IMR-90 (cell line): ENCODE measurements at places on chromosomes 4 and X.

GRCh38 chr4:10096201-10096977 is 20.2 kb downstream of the WDR1 start:
- DNase-seq = peak; percentile 94

DNA sequence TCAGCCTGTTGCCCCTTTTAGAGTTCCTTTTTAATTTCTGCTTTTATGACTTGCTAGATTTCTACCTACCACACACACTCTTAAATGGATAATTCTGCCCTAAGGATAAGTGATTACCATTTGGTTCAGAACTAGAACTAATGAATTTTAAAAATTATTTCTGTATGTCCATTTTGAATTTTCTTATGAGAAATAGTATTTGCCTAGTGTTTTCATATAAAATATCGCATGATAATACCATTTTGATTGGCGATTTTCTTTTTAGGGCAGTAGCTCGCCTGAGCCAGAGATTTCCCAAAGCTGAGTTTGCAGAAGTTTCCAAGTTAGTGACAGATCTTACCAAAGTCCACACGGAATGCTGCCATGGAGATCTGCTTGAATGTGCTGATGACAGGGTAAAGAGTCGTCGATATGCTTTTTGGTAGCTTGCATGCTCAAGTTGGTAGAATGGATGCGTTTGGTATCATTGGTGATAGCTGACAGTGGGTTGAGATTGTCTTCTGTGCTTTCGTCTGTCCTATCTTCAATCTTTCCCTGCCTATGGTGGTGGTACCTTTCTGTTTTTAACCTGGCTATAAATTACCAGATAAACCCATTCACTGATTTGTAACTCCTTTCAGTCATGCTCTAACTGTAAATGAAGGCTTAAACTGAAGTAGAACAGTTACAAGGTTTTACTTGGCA is 7.8 kb downstream of the ALB start:
- no peak for DNase-seq

- no peak for DNase-seq
These were observed 37.5 kb downstream of the CBR4 start for GRCh38 chr4:168972596-168972995.

- DNase-seq = no peak
These were observed 1143.9 kb downstream of the PDHA2 start for GRCh38 chr4:96983830-96984229.

DNA sequence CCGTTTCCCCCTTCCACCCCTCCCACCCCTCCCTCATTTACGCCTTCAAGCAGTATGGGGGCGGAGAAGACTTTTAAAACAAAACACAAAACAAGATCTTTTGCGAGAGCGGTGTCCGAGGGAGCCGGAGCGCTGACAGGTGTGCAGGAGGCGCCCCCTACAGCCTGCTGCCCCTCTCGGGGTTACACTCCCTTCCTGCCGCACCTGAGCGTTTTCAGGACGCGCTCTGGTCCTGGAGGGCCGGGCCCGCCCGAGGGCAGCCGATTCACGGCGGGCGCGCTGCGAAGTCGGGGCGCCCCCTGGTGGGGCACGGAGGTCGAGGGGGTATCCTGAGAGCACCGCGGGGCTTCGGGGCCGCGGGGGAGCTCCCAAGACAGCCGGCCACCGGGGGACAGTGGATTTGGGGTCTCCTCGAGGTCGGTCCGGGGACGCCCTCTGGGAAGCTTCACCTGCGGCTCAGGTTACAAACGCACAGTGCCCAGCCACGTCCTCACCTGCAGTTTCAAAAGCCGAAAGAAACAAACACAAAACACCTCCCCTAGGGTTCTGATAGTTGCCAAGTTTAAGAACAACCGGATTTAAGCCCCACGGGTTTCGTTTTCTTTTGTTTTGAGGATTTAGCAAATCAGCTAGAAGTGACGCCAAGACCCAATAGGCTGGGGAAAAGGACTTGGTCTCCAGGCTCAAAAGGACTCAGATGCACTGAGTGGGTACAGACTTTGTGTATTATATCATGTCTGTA is 8.0 kb upstream of the NEUROG2 start:
- no peak for DNase-seq

DNA sequence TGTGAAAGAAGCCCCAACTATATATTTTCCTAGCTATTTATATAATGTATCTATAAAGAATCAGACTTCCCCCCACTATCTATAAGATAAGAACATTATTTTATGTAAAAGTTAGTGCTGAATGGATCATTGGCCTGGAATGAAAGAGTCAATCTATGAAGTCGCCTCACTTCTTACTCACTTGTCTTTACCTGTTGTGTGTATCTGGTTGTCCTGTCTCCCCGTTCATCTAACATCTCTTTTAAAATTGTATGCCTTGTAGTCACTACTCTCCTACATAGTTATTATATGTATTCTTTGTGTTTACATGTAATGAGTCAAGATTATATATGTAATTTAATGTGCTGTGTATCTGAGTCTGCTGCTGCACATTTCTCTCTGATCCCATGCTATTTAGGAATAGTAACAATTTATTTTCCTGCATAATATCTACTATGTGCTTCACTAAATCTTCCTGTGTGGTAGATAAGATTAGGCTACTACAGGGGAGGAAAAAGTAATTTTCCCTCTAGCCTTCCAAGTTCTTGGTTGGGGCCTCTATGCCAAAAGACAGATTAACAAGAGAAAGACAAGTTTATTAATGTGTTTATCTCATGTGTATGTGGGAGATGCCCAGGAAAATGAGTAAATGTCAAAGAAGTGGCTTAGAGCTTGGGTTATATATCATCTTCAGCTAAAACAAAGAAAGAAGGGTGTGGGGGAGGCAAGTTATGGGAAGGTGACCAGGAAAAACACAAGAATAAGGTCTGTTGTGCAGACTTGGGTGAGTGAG is 77.6 kb upstream of the FRMPD4 start:
- no peak for DNase-seq

- no peak for DNase-seq
These were observed 113.0 kb downstream of the MMRN1 start for GRCh38 chr4:90007494-90008167.

DNA sequence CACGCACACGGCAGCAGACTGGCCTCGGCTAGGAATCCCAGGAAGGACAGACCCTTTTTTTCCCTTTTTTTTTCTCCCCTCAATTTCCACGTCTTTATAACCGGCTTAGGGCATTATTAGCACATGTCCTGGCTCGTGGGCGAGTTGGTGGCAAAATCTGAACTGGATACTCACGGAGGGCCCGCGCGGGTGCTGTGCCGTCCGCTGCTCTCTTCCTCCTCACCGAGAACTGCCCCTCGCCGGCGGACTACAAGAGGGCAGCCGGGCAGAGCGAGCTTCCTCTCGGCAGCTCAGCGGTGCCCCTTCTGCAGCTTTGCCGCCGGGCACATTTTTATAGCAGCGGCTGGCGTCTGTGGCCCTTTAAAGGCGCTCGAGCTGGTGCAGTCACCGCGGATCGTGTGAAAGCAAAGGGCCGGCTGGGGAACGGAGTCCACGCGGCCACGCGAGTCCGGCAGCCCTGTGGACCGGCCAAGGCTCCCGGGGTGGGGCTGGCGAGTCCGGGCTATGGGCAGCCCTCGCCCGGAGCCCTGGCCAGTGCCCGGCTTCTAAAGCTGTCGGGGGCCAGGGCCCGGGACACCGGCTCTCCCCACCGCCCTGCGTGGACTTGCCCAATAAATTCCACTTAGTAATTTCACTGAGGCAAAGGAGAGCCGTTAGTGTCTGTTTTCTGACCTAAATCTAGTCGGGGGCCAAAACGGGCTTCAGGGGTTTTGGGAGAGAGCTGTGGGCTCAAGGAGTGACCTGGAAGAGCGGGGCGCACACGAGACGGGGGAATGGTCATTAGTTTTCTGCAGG is 1.3 kb upstream of the CITED1 start:
- DNase-seq = peak; percentile 66

- DNase-seq = no peak
These were observed 96.1 kb upstream of the VCX start for GRCh38 chrX:7746856-7747255.

- DNase-seq = peak; percentile 21
These were observed 4.6 kb upstream of the GRID2 start for GRCh38 chr4:92299152-92299551.

DNA sequence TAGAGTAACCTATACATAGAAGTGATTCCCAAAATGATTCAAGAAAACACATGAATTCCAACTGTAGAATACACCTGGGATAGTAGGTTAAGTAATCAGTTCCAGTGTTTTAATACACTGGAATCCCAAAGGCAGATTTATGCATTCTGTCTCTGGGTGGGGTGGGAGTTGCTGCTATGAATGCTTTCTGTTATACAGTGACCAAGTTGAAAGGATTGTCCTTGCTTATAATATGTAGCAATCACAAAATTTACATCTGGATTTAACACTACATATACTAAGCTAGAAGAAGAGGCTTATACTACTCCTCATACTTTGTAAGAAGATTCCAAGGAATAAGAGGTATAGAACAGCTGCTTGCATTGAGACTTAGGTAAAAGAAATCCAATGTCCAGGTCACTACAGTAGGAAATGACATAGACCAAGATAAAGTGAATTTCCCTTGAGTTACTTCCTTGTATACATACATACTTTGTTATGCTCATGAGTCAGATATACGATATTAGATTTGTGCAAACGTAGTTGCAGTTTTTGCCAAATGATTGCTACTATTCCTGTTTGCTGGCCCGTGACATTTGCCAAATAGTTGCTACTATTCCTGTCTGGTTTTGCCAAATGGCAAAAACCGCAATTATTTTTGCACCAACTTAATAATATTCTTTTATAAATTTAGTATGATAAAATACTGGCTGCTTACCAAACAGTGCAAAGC is 210.5 kb upstream of the DIAPH2 start:
- peak; percentile 72 for DNase-seq

GRCh38 chr4:108940149-108940548 is 177.3 kb upstream of the ETNPPL start:
- peak; percentile 3 for DNase-seq

- DNase-seq = no peak
These were observed 1074.2 kb downstream of the STIM2 start for GRCh38 chr4:27934871-27935270.

DNA sequence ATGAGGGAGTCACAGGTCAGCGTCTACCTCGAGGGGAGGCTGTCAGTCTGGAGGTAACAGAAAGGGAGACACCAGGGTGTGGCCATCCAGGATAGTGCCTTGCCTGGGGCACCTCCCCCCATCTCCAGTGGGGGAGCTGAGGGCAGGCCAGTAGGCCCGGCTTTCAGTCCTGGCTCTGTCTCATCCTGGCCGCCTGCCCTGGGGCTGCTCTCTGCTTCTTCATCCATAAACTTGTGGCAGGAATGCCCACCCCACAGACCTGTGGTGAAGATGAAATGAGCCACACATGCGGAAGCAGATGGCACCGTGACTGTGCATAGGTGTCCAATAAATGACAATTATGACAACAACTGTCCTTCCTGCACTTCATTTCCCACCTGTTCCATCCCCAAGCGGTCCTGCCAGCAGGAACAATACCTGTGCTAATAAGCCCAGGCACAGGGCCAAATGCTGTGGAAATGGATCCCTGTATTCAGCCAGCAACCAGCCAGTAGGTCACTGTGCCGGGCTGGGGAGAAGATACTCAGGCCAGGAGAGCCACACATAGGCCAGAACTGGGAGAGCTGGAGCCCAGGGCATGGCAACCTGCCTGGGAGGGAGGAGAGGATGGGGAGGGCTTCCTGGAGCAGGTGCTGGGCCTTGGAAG is 30.2 kb downstream of the TRO start:
- DNase-seq = no peak

GRCh38 chrX:1074755-1075154 is 137.7 kb downstream of the CRLF2 start:
- DNase-seq = no peak

DNA sequence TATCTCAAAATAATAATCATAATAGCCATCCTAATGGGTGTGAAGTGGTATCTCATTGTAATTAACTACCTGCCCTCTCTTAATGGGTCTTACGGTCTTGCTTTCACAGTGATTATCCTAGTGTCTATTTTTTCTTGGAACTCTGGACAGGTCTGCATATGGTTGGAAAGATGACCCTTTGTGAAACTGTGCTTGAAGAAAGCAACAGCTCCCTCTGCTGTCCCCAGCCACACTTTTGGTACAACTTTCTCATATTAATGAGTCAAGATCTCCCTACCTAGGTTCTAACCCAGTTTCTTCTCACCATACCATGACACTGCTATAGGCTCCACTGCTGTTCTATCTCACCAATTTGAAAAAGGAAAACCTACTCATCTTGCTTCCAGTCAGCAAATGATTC is 2.4 kb downstream of the TFDP3 start:
- DNase-seq = peak; percentile 2

DNA sequence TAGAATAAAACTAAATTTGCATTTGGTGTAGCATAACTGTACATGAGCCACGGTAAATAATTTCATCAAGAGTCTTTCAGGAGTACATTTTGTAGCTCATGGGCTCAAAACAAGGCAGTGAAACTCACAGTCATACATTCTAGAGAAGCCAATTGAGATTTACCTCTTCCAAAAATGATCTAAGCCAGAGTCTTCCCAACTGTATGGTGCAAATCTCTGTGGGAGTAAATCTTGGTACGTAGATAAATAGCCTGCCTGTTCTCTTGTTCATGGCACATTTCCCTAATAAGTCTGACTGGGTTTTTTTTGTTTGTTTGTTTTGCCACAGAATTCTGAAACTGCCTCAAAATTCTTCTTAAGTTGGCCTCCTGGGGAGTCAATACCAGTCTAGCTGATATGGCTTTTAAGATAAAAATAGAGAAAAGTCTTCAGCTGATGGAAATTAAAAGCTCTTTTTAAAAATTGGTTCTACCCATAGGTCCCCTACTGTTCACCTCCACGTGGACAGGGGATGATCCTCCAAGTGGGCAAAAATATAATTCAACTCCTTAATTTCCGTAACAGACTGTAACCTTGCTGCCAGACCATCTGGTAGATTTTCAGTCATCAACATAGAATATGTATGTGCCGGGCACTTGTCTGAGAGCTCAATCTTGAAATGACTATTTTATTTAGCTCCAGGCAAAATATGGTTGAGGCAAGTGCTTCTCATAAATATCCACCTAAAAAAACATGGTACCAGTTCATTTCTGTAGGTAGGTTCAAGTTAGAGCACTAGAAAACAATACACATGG is 365.4 kb downstream of the PDHA2 start:
- no peak for DNase-seq

- no peak for DNase-seq
These were observed 652.2 kb upstream of the DIPK2B start for GRCh38 chrX:45852884-45853283.

GRCh38 chr4:43296946-43297528 is 404.5 kb downstream of the GRXCR1 start:
- DNase-seq = peak; percentile 1

DNA sequence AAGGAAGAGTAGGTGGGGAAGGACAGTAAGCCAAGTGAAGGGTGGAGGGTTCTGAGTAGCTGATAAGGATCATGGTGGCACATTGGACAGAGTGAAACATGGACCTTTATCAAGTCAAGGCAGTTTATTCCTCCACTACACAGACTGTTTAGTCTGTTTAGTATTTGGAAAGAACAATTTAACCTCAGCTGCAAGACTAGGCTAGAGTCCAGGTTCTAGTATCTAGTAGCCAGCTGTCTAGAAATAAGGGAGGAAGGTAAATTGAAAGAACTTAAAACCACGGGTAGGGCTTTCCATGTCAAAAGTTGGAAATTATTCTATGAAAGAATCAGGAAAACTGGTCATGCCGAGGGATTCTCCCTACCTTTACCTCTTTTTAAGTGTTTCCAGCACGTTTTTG is 140.1 kb upstream of the MED14 start:
- peak; percentile 23 for DNase-seq

- DNase-seq = peak; percentile 24
These were observed 108.3 kb downstream of the DCTD start for GRCh38 chr4:182808673-182809416.
